ENCODE measurements at places on chromosomes 2 and 18. TPM values are rescaled to one million over a fixed set of nuclear protein-coding genes. Genes with fewer than 3 reads are reported as not detected.

DNA sequence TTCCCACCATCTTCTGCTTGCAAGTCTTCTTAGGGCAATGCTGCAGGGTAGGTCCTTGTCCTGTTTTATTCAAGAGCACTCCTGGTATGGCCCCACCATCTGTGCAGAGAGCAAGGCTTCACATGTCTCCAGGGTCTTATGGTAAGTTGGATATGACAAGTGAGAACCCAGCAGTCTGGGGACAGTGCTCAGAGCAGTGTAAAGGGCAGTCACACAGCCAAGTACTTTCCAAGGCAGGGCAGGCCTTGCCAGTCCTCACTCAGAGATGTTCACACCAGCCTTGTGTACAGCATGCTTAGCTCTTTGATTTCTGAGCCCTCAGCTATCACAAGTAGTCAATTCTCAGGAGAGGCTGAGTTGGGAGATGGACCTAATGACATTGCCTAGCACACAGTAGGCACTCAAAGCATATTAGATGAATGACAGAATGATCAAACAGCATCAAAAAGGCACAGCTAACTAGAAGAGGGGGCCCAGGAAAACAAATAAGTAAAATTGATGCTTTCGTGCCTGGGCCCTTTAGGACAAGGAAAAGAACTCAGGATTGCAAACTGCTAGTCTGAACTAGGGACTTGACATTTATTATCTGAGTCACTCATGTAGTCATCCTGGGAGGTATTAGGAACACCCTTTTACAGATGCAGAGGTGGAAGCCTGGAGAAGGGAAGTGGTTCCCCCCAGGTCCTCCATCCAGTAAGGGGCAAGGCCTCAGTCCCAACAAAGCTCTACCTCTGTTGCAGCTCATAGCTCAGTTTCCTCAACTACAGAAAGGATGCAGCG is 86.7 kb upstream of the CTAGE1 start:
- no peak for DNase-seq

DNA sequence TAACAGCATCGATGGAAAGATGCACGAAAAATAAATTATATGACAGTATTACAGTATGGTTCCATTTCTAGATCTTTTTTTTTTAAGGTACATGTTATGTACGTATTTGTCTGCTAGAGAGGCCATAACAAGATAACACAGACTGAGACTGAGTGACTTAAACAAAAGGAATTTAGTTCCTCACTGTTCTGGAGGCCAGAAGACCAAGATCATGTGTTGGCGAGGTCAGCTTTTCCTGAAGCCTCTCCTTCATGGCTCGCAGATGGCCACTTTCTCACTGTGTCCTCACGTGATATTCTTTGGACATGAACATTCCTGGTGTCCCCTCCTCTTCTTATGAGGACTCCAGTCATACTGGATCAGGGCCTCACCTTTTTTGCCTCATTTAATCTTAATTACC is 177.4 kb downstream of the CAPN13 start:
- DNase-seq: no peak

- DNase-seq: no peak
Measured at GRCh38 chr18:64271246-64271645, 122.4 kb upstream of the LINC00305 start.

GRCh38 chr2:188369365-188369764 is 77.7 kb downstream of the GULP1 start:
- no peak for DNase-seq

- DNase-seq: no peak
Measured at GRCh38 chr18:60100778-60101177, 201.0 kb downstream of the PMAIP1 start.

- no peak for DNase-seq
Measured at GRCh38 chr18:75880925-75881504, 453.5 kb upstream of the SMIM21 start.

GRCh38 chr18:79010802-79011201 is 31.2 kb downstream of the SALL3 start:
- no peak for DNase-seq

DNA sequence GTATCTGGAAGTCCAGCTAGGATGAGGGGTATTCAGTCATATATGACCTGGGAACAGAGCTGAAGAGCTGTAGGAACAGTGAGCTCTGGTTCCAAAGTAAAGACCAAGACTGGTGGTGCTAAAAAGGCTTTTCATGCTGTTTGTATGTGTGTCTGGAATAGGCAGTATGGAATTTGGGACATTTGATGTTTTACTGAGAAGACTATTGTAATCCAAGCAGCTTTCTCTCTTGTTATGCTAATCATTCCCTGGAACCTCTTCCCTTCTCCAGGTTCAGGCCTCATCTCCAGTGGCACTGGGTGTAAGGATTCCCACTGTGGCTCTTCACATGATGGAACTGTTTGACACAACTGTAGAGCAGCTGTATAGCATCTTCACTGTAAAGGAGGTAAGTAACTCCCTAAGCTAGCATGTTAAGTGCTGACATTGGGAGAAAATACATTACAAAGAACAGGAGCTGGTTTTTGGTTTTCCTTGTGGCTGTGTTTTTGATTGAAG is 23.3 kb downstream of the C2orf74 start:
- no peak for DNase-seq

DNA sequence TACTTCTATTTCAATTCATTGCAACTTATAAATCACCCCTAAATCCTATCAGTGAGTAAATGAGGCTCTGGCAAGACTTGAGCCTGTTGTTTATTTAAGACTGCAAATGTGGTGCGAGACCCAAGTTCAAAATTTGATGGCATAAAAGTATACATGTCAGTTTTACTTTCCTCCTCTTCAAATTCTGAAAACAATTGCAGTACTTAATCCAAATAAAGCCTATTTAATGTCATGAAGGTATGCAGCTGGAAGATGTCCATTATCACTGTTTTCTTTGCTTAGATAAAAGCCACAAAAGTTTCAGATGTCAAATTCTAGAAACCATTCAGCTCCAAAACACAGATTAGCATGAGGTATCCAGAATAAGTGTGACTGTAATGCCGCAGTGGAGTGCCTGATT is 3.3 kb downstream of the APCDD1 start:
- no peak for DNase-seq

- DNase-seq: no peak
Measured at GRCh38 chr18:76922107-76922506, 99.8 kb downstream of the ZNF236 start.

DNA sequence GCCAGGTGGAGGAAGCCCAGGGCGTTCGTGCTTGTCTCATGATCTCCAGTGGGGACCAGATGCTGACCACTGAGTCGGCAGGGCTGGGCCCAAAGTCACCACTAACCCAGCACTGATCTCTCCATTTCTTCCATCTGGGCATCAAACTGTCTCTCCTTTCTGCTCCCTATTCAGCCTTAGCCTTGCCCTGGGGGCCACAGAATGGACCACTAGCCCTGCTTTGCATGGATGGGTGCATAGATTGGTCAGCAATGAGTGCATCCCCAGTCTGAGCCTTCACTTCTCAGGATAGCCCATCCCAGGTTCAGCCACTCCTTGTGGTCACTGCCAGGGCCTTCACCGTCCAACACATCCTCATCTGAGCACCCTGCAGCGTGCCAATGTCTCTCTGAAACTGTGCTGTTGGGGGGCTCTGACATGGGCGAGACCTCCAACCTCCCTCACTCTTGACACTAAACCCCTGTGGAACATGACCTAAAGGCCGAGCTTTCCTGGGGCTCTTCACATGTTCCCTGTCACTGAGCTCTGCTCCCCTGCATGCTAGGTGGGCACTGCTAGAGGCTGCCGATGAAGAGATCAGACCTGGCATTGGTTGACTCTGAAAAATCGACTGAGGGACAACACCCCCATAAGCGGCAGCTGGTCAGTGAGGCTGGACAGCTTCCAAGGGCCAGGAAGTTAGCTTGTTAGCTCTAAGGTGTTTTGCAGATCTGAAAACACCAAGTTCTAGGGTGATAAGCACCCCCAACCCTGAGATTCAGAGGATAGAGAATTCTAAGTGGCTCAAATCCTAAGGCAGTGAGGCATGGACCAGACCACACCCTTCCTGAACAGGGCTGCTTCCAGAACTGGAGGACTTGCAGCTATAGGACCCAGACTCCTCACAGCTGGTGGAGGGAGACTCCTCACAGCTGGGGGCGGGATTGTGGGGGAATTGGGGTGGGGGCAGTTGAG is 61.7 kb downstream of the HS1BP3 start:
- DNase-seq: peak; percentile 63

The TWSG1 gene
- 96.6 TPM for total RNA-seq

DNA sequence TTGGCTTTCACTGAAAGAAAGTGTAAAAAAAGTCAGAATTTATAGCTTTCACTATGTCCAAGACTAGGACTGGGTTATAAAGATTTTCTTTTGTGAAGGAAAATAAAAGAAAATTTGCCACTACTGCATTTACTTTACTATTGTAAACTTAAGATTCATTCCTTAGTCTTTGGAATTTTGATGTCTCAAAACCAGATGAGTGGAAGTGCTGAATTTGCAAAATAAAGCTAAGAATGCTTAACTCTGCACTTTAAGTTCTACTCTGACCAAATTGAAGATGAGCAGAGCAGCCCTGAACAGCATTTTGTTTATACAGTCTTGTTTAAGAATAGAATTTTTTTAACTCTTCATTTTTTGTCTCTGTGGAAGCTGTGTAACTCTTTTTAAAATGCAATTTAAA is 102.4 kb downstream of the ICA1L start:
- DNase-seq: no peak

DNA sequence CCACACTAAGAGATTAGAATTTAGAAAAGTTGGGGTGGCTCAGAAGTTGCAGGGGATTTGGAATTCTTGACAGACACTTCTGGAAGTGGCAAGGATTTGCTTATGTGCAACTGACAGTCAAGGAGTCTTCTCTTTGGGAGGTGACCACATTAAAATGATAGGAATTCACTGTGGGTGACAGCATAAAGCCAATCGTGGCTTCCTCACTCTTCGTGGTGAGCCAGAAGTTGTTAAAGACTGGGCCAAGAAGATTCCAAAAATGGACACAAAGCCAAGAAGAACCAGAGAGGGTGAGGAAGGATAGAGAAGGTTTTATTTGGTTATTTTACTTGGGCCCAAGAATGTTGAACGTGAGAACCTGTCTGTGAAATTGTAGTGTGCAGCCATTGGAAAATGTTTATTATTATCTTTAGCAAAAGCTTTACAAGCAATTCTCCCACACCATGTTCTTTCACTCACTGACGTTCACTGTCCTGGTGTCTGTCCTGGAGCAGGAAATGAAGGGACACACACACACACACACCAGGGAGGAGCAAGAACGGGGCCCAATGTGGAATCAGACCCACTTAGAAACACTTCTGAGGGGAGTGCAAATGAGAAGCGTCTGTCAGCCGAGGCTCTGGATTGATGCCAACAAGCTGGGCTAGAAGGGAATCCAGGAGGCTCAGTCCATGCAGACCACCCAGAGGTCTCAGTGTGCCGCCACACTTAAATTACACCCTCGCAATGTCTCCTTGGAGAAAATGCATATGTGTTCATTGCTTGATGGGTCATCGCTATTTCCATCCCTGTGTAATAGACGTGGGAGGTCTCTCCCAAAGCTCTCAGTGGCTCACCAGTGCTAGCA is 37.2 kb downstream of the STEAP3 start:
- no peak for DNase-seq

DNA sequence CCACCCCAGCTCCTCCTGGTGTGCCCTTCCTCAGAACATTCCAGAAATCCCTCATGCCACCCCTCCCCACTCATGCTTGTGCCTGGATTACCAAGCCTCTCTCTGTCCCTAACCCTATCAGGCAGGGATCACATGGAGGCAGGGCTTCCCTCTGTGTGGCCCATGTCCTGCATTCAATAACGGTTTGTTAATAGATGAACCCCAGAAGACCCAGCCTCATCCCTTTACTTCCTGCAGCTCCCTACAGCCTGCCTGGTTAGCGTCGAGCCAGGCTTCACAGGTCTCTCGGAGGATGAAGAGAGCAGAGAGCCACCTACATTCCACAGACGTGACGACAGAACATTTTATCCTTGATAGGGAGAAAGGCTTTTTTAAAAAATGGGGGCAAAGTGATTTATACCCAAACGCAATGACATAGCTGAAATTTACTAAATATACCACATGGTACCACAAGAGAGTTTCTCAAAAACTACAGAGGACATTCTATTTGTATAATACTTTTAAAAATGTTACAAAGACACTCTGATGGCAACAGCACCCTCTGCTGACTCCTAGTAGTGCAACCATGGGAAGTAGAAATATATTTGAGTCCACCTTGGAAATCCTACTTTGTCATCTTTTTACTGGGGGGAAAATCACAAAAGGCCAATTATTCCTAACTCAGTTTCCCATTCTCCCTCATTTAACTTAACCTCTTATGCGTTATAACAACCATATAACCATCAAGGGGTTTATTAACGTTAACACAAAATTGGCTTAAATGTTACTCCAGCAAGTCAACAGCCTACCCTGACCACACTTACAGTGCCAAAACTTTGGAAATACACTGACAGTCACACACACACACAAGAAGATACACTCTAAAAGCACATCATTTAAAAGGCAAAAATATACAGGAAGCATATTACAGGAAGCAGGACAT is 30.7 kb downstream of the FBXO15 start:
- DNase-seq: no peak

DNA sequence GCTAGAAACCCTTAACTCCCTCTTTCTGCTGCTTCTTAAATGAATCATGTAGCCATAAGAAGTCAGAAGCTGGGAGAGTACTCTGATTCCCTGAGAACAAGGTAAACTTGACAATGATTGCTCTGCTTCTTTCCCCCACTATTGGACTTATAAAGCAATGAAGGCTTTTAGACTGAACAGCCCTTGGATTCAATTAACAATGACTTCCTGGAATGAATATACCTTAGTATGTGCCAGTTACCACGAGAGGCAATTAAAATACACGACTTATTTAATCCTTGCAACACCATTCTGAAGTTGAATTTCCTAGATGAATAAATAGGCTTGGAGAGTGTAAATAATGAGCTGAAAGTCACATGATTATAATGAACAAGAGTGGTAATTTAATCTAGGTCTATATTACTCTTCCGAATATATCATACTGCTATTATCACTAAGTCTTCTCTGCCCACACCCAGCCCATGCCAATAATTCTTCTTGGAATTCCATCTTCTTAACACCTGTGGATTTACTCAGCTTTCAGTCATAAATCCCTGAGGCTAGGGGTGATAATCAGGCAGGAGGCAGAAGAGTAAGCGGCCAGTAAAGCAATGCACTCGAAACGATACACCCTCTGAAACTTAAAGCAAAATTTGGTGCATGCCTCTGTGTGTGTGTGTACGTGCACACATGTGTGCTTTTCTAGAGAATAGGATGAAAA is 170.2 kb downstream of the ATAD2B start:
- no peak for DNase-seq

The BOLL gene
- total RNA-seq: not detected

GRCh38 chr2:206105541-206105940 is 19.6 kb upstream of the INO80D start:
- DNase-seq: no peak

- no peak for DNase-seq
Measured at GRCh38 chr2:10341193-10341592, 38.5 kb downstream of the HPCAL1 start.
